ENCODE measurements at places on chromosomes 3 and 15.

DNA sequence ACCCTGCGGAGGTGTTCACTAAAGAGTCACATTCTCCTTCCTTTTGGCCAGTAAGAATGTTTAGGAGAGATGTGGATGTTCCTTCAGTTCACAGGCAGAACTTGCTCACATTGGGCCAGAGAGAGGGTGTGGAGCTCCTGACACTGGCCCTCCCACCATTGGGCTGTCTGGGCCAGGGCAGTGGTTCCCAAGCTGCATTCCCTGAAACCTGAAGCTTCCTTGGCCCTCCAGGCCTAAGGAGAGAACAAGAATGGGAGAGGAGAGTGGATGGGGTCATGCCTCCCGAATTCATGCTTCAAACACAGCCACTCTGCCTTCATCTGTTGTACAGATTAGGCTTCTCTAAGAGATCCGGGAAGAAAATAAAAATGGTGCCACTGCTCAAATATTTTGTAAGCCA lies 257.4 kb downstream of the RORA start:
- no peak for DNase-seq

GRCh38 chr3:104149154-104149553 lies 1217.6 kb upstream of the ALCAM start:
- no peak for DNase-seq

- DNase-seq = no peak
Observed at GRCh38 chr15:67587331-67587730, 44.8 kb downstream of the MAP2K5 start.

DNA sequence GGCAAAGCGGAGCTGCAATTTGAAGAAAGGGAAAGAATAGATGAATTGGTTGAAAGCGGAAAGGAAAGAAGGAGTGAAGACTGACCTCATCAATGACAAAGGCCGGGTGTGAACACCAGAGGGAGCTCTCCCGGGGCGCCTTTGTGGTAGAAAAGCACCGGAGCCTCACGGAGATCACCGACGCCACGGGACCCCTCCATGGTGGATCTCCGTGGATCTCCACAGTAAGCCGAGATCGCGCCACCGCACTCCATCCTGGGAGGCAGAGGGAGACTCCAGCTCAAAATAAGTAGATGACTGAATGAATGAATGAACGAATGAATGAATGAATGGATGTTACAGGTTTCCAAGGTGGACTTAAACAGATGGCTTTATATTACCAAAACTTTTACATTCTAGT lies 25.0 kb downstream of the GPR160 start:
- no peak for DNase-seq

GRCh38 chr15:99763827-99764226 lies 30.6 kb upstream of the LYSMD4 start:
- DNase-seq = no peak

- DNase-seq = no peak
Observed at GRCh38 chr3:146166415-146166821, 5.4 kb upstream of the PLOD2 start.

Measured in caudate nucleus (tissue), 63 donors.